ENCODE measurements at places on chromosomes 7 and 10.

DNA sequence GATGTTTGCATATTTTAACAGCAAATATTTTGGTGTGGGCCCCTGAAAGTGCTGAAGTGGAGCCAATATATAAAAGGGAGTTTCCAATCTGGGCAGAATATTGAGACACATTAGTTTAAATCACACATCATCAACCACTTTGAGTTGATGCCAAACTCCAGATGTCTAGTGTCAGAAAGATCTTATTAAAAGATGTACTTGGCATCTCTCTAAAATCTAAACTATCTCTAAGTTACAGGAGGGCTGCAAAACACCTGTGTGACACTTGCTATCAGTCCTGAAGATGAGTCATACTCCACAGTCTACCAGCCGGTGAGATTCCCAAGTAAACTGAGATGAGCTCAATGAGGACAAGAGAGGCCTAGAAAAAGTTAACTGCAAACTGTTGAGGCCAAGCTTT is 11.4 kb downstream of the JAZF1 start:
- no peak for DNase-seq

DNA sequence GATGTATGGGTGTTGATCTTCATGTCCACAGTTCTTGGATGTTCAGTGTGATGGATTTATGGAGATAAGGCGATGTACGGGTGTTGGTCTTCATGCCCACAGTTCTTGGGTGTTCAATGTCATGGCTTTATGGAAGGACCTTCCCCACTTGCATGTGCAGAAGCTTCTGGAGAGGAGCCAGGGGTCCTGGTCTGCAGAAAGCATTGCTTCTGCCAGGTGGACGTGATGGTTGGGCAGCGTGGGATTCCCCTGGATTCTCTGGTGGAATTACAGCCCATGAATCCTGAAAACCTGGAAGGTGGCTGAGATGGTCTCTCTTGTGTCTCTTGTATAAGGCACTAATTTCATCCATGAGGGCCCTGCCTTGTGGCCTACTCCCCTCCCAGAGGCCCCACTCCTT is 183.7 kb upstream of the TCERG1L start:
- no peak for DNase-seq

GRCh38 chr10:104262055-104262454 is 6.9 kb upstream of the GSTO2 start:
- DNase-seq, result no peak

- DNase-seq, result no peak
These were observed 167.2 kb downstream of the SLIT1 start for GRCh38 chr10:97018251-97019212.

DNA sequence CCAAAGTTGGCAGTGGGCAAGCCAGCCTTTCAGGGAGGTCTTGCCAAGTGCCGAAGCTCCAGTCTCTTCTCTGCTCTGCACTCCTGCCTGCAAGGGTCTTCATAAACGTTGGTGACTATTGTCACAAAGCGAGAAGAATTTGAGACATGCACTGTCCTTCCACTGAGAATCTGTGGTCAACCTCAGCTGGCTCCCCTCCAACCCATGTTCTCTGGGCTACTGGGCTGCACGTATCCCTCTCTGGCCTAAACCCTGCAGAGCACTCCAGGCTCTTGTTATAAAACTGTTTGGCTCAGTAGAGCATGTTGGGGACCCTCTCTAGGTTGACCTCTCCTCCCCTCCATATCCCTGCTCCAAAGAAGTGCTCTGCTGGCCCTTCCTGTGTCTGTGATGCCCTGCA is 260.4 kb upstream of the NFE2L3 start:
- no peak for DNase-seq

DNA sequence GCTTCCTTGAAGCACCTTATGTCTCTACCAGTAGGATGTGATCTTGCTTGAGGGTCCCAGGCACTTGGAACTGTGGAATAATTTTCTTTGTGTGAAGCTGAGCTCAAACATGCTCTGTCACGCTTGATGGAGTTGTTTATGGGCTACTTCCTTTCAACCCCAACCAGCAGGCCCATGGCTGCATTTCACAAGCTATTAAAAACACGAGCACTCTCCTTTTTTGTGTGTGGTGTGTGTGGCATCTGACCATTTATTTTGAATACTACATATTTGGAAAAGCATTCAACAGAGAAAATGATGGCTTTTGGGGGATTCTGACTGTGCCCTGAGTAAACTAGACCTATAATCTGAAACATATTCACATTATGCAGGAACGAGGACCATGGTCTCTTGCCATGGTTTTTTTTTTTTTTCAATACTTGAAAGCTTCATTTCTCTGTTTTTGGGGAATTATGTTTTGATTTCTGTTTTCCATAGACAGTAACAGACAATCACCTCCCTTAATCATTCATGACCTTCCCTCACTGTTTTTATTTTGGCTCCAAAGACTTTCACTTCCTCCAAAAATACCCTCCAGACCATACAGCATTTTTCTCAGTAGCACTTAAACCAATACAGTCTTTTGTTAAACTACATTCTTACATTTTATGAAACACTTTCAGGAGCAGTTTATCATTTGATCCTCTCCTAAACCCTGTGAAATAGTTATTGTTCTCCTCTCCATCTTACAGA is 233.6 kb upstream of the BMPER start:
- DNase-seq, result no peak

GRCh38 chr10:129133856-129134255 is 333.2 kb upstream of the MGMT start:
- DNase-seq, result no peak

- peak; percentile 49 for DNase-seq
These were observed 37.0 kb upstream of the IL15RA start for GRCh38 chr10:6014241-6014761.

DNA sequence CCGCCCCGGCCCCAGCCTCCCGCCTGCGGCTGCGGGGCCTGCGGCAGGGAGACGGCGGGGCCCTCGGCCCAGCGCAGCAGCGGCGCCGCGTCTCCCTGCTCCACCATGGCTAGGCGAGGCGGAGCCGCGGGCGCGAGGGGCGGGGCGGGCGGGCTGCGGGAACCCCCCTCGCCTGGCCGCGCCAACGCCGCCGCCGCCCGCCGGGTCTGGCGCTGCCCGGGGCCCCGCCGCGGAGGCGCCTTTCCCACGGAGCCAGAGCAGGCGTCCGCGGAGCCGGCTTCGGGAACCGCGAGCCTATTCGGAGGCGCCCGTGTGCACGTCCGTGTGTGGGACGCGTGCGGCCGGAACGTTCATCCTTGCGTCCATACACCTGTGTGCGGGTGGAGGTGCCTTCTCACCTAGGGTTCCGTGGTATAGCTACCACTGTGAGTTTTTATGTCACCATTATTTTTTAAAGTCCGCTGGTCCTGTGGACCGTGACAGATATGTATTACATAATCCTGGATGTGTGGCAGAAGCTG is at the start of gene DENND11:
Gene DENND11, minus strand, starts transcription at position 120 of the 521 bp plus-strand sequence. Its CDS starts 13 bp downstream, at position 107.
- peak; percentile 33 for DNase-seq

GRCh38 chr10:107054469-107055156 is 109.9 kb downstream of the SORCS1 start:
- no peak for DNase-seq

GRCh38 chr10:30058570-30059132 is 735 bp downstream of the JCAD start:
- DNase-seq, result no peak

GRCh38 chr7:32250003-32250402 is 179.8 kb upstream of the PDE1C start:
- no peak for DNase-seq

DNA sequence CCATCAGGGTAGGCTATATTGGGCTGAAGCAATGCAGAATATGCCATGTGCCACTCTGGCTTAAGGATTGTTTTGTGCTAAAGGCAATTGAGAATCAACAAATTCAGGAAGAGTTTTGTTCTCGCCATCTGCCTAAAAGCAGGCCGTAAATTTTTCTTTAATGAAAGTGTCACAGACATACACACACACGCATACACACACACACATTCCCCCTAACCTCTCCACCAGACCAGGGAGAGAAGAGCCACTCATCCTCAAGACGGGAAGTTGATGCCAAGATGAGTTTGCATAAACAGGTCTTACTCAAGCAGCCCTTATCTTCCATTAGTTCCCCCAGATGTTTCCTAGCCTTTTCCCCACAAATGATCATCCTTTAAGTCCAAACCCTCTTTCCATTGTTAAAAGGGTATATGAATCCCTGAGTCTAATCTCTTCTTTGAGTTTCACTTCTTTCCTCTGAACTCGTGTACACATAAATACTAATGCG is 59.6 kb upstream of the TRIM24 start:
- no peak for DNase-seq

GRCh38 chr10:122703483-122704448 is 4.1 kb upstream of the C10orf120 start:
- peak; percentile 56 for DNase-seq

- no peak for DNase-seq
These were observed 11.2 kb upstream of the HTR5A start for GRCh38 chr7:155058896-155059295.

GRCh38 chr10:133235265-133235855 is 2.3 kb upstream of the VENTX start:
- no peak for DNase-seq

DNA sequence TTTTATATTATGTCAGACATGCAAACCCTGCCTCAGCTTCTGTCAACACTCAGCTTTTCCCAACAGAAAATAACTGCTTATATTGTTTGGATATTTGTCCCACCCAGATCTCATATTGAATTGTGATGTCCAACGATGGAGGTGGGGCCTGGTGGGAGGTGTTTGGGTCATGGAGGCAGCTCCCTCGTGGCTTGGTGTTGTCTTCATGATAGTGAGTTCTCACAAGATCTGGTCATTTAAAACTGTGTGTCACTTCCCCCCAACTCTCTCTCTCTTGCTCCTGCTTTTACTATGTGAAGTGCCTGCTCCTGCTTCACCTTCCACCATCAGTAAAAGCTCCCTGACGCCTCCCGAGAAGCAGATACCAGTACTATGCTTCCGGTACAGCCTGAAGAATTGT is 85.8 kb upstream of the KCNMA1 start:
- no peak for DNase-seq

- DNase-seq, result no peak
These were observed 10.5 kb downstream of the SKAP2 start for GRCh38 chr7:26853788-26854393.

DNA sequence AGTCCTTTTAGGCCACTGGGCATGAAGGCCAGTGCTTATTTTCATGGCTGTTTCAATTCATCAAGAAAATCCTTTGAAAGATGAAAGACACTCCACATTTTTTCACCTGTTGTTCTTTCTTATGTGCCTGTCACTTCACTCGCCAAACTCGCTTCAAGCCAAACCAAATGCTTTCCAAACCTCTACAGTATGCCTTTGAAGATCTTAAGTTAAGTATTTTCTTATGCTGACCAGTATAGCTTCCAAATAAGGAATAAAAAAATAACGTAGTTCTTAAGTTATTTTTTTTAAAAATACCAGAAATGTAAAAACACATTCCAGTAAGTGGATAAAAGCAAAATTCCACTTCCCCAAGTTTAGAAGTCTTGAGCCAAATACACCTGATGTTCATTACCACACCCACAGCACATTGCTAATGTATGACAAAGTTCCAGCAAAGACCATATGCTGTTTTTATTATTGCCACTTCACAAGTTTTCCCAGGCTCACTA is 186.1 kb downstream of the MTERF1 start:
- no peak for DNase-seq

DNA sequence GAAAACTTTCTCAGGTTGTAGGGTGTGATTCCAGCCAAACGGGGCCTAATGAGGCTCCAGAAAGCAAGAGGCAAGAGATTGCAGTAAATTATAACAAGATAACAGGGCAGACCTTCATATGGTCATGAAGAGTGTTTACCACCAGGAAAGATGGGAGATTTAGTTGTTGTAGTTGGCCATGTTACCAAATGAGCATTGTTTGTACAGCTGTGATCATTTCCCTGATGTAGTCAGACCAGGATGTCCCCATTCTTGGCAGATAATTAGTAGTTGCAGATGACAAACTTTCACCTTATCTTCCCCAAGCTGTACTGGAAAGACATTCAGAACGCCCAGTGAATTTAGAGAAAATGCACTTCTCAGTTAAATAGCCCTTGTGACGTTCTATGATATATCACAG is 630.8 kb downstream of the ANKRD7 start:
- DNase-seq, result no peak

DNA sequence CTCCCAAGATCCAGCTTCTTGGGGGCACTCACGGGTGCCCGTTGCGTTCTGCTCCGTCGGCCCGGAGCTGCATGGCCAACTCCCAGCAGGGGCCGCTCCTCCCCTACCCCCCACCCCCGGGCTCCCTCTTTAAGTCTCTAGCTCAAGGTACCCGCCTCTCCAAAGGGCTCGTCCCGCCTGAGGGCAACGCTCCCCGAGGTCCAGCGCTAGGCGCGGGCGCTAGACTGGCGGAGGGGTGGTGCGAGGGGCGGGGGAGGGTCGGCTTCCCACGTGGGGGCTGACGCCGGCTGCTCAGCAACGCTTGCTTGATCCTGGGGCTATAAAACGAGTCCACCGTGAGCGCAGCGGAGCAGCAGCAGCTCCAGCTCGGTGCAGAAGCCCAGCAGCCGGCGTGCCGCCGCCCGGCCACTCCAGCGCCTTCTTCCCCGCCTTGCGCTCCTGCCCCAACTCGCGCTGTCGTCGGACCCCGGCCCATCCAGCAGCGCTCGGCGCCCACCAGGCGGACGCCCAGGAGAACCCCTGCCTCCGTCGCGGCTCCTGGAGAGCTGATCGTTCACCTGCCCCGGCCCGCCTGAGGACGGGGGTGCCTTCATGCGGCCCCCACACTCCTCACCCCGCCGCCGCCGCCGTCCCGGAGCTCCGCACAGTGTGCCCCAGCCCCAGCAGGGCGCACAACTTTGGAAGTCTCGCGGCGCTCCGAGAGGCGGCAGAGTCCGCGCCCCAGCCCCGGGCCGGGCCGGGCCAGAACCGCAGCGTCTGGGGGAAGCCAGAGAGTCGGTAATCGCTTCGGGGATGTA is at the start of gene ADRA2A:
Gene ADRA2A, plus strand, starts transcription at position 348 of the 797 bp plus-strand sequence. CDS start 968 bp downstream, outside the sequence.
- peak; percentile 12 for DNase-seq

GRCh38 chr7:127189074-127189473 is 63.7 kb downstream of the GRM8 start:
- no peak for DNase-seq

- DNase-seq, result no peak
These were observed 3.9 kb downstream of the LFNG start for GRCh38 chr7:2523461-2523936.

DNA sequence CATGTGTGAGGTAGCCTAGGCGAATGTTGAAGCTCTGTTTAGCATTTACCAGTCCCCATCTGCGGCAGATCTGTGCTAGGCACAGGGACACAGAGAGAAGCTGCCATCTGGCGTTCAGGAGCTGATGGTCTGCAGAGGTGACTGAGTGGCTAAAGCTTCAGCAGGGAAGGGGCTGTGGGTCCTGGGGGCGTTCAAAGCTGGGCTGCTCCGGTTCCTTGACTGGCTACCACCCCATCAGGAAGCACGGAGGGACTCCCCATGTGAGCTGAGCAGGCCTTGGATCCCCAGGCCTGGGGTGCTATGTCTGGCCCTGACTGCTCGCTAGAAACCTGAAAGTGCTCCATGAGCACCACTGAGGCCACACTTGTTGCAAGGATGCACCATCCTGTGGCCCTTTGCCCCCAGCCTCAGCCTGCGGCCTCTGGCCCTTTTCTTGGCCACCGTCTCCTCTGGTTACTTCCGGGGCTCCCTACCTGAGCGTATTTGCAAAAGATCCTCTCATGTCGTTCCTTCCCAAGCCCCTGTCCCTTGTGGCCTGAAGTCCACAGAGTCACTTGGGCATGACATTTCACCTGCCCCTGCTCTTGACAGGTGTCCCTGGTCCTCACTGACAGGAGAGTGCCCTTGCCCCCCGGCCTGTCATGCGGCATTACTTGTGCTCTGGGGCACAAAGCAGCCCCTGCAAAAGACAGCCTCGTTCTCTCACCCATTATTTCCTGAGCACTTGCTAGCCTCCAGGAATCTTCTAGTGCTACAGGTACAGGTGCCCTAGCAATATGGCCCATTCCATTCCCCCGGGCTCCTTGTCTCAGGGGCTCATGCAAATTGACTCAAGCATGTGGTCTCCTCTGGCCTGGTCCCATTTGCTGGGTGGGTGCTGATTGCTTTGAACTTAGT is 108.1 kb downstream of the GLRX3 start:
- DNase-seq, result no peak

- no peak for DNase-seq
These were observed 4.3 kb downstream of the KIF5B start for GRCh38 chr10:32051926-32052325.
